AG04449 (cell line): ENCODE measurements at places on chromosomes 5 and 9.
A peak's percentile ranks its signal among the peaks of the same experiment; 100 is the strongest.

DNA sequence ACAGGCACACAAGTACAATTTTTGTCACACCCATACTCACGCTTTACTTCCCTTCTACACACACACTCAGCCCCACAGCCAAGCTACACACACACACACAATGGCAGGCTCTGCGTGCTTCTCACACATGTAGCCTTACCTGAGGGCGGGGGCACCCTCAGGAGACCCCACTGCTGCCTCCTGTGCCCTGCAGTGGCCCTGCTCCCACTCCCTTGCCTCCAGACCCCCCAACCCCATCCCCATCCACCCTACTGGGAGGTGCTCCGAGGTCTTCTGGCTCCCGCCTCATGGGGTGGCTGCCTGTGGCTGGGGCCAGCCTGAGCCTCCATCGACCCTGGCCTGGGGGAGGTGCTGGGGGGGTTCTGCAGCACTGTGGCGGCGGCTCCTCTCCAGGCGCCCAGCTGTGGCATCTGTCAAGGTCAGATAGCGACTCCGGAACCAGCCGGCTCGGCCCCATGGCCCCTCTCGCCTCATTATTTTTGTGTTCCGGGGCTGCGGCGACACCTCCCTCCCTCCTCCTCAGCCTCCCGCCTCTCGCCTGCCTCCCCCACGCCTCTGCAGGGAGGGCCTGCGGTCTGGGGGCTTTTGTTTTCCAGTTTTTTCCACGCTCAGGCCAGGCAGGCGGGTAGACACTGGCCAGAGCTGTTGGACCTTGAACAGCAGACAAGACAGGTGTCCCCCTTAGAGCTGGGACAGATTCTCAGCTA, 21.7 kb downstream of the CXXC5 start:
- DNase-seq: no peak

GRCh38 chr5:158559066-158559465, 540.6 kb downstream of the EBF1 start:
- DNase-seq: no peak

DNA sequence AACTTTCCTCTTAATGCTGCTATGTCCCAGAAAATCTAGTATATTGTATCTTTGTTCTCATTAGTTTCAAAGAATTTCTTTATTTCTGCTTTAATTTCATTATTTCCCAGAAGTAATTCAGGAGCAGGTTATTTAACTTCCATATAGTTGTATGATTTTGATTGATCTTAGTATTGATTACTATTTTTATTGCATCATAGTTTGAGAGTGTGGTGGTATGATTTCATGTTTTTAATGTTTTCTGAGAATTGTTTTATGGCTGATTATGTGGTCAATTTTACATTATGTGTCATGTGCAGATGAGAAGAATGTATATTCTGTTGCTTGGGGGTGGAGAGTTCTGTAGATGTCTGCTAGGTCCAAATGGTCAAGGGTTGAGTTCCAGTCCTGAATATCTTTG, 425.6 kb upstream of the RORB start:
- no peak for DNase-seq

- DNase-seq: no peak
Measured at GRCh38 chr5:150410524-150411244, 2.0 kb downstream of the CD74 start.

DNA sequence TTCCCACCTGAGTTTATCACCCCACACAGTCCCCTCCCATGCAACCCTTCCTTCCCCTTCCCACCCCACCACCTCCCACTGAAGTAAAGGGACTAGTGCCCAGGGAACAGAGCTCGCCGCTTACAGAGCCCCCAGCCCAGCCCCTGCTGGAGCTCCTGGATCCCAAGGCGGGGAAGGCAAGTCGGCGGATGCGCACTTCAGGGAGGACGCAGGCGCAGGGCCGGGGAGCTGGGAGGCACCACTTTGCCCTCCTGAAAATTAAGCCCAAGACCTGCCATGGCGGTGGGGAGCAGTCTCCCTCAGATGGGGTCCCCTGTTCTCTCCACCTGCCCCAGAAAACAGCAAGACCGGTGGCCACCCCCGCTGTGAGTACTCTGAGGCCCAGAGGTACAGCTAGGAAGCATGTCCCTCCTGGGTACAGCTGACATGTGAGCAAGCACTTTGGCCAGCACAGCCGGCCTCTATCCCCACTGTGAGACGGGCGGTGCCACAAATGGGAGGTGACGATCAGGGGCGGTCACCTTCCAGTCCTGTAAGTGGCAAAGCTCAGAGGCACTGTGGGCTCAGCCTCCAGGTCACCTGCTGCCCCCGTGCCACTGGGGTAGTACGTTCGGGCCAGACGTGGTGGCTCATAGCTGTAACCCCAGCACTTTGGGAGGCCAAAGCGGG, 45.9 kb downstream of the COL23A1 start:
- no peak for DNase-seq

DNA sequence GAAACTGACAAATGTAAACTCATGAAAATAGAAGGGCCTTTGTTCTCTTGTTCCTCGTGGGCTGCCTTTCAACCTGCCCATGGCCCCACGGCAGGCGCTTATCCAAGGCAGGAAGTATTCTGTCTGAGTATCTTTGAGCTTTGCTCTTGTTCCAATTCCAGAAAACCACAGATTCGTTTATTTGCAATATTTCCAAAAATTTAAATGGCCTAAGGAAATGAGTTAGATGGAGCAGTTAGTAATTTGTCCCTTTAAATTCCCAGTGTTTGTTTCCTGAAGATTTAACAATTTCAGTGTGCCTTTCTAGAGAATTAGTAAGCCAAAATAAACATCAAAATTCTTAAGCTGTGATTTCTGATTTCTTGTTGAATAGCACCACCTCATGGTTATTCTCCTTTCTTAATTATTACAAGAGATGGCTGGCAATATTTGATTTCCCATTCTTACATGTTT, 299.4 kb upstream of the RASA1 start:
- peak; percentile 9 for DNase-seq

GRCh38 chr9:89036891-89037290, 45.6 kb downstream of the S1PR3 start:
- no peak for DNase-seq

DNA sequence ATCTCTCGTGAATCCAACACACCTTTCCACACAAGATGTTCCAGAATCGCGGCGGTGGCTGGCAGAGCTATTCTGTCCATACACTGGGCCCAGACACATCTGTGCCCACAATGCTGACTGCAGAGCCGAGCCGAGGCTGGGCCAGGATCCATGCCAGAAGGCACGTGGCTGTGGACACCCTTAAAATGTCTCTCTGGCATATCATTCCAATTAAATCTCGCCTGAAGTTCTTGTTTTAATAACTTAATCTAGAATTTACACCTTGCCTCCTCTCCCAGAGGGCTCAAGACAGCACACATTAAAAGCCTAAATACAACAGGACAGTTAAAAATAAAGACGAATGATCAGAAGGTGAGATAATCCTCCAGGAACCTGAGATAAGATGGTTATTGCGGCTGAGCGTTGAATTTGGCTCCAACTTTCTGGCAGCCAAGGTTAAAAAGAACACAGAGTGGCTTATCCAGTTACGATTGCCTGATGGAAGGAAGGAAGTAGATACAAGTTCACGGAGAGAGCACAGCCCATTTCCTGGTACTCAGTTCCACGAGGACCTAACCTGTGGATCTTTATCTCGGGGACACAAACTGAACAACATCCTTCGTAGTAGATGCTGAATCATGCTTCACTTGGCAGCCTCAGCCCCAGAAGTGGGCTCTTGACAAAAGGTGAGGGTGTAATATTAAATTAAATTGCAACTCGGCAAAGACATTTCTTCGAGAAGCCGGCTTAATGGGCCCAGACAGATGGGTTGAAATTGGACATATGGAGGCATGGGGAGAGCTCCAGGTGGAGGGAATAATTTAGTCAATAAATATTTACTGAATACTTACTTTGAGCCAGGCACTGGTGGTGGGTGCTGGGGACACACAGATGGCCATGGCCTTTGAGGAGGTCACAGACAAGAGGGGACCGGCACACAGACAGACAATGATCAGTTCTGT, 86.0 kb upstream of the TBC1D2 start:
- DNase-seq: no peak

- DNase-seq: no peak
Measured at GRCh38 chr5:132865668-132866341, 464 bp downstream of the GDF9 start.

DNA sequence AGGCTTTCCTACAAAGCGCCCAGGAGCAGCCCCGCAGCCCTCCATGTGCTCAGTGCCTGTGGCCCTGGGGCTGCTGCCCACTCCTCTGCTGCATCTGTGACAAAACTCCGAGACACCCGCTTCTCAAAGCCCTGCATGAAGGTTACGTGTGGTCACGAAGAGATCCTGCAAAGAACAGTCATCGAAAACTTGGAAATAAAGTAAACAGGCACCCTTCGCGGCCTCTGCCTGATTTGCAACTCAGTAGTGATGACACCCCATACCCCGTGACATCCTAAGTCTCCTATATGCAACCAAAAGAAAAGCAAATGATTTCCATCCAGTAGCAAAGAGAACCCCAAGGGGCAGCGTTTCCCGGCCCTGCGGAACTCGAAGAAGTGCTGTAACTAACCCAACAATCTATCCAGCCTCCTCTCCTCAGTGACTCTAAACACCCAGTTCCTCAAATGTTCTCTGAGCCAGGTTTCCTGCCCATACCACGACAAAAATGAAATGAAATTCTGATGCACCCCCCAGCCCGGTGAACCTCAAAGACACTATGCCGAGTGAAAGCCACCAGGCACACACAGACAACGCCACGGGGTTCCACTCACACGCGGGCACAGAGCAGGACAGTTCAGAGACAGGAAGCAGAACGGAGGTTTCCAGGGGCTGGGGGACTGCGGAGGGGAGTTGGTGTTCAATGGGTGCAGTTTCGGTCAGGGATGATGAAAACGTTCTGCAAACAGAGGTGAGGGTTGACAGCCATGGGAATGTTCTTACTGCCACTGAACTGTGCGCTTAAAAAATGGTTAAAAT, 19.0 kb downstream of the NACC2 start:
- DNase-seq: no peak

- DNase-seq: no peak
Measured at GRCh38 chr9:83721509-83721908, 13.8 kb upstream of the UBQLN1 start.

GRCh38 chr5:33601881-33602280, 161.1 kb downstream of the TARS1 start:
- no peak for DNase-seq

- no peak for DNase-seq
Measured at GRCh38 chr5:93924628-93925027, 183.2 kb upstream of the POU5F2 start.

GRCh38 chr9:95311961-95312360, 5.5 kb downstream of the FANCC start:
- DNase-seq: no peak

DNA sequence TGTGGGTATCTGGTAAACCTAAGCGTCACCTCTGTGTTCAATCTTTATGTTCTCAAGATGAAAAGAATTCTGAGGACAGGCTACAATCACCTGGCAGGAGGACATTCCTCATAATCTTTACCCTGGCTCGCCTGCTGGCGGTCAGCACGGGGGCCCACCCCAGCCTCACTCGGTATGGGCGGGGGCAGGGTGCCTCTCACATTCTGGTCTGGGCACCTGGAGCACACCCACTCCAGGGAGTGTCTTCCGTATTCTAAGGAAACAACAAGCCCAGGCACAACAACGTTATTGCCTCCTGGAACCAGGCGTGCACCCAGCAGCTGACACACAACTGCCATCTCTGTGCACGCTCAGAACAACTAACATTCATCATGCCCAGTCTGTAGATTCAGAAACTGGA, 179.8 kb downstream of the ROR2 start:
- DNase-seq: no peak
